ENCODE measurements at places on chromosomes 12 and 14. TPM values are rescaled to one million over a fixed set of nuclear protein-coding genes. Genes with fewer than 3 reads are reported as not detected.

SOX5 gene
- 21.1 TPM for total RNA-seq

ARHGEF40 gene
- total RNA-seq = 36.3 TPM

HOXC10 gene
- total RNA-seq = not detected

TSPAN11 gene
- 2.5 TPM for total RNA-seq

DYRK2 gene
- 16.2 TPM for total RNA-seq

PLEKHD1 gene
- not detected for total RNA-seq

RFX4 gene
- total RNA-seq = not detected

RAD9B gene
- total RNA-seq = not detected

Measured in vagina (tissue), 2 donors.